ENCODE measurements at places on chromosomes 11 and 22. TPM values are rescaled to one million over a fixed set of nuclear protein-coding genes. Genes with fewer than 3 reads are reported as not detected.

- DNase-seq = no peak
These were observed 3.1 kb upstream of the CALCA start for GRCh38 chr11:14975252-14975587.

DNA sequence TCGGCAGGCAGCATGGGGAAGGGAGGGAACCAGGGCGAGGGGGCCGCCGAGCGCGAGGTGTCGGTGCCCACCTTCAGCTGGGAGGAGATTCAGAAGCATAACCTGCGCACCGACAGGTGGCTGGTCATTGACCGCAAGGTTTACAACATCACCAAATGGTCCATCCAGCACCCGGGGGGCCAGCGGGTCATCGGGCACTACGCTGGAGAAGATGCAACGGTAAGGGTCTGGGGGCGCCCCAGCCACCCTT, 204 bp downstream of the FADS2 start:
- no peak for DNase-seq

- no peak for DNase-seq
These were observed 67.0 kb downstream of the ARHGAP20 start for GRCh38 chr11:110645253-110645652.

DNA sequence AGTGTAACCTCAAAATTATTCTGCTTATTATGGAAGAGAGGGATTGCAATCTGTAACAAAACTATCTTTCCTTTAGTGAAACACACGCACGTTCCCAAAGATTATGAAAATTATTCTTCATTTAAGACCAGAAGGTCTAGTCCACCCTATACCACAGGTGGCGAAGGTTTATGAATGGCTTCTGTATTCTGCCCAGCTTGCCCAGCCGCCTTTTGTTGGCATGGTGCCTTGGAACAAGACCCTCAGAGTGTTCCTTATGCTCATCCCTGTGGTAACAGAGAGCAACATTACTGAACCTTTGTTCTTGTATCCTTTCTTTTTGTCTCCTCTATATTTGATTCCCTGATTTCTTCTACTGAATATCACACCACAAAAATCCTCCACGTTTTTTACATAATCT, 116.4 kb downstream of the FAR1 start:
- no peak for DNase-seq

- no peak for DNase-seq
These were observed 650.8 kb upstream of the KIRREL3 start for GRCh38 chr11:127651175-127651887.

DNA sequence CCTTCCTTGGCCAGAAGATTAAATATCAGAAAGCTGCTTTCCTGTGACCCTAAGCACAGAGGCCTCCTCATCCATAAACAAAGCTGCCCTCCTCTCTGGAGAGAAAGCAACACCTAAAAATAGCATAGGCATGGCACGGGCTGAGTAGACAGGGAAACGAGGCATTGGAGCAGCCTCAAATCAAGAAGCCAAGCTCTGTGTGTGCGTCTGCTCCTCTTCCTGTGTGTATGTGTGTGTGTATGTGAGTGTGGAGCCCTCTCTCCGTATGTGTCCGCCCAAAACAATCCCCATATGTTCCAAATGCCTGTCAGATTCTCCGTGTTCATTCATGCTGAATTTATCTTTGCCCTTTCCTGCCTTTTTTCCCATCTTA, 24.0 kb downstream of the KCNJ5 start:
- no peak for DNase-seq

DNA sequence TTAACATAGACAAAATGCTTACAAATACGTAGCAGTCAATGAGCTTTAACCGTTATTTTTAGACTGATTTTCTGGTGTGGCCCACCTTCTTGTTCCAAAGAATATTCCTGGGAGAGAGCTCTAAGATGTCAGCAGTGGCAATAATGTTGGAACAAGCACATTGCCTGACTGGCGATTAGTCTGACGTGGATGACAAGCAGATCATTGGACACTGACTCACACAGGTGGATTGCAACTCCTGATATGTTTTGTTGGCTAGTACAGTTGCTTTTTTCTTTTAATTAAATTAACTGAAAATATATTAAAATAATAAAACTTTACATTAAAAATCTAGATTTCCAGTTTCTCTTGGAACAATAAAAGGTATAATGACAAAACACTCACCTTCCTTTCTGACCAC, 78.0 kb downstream of the TENM4 start:
- DNase-seq = no peak

Gene ACR
- total RNA-seq = not detected

Gene OR51B4
- total RNA-seq = not detected

Gene FHIP1B
- total RNA-seq = 26.8 TPM

Data from activated T-cell treated with anti-CD3 and anti-CD28 coated beads, Interleukin-2, amount 50 U/mL, for 72 hours (primary cell).